Activated CD4-positive, alpha-beta T cell treated with anti-CD3 and anti-CD28 coated beads for 36 hours (primary cell): ENCODE measurements at places on chromosomes 1 and 21. TPM values are rescaled to one million over a fixed set of nuclear protein-coding genes. Genes with fewer than 3 reads are reported as not detected.

- peaks cover 3% of the 10 kb centered on the region for H3K27me3 ChIP-seq
- H3K27ac ChIP-seq = no peak overlapping the region
- H3K36me3 ChIP-seq = no peaks in the 10 kb centered on the region
Measured at GRCh38 chr1:157691285-157691920, 9.2 kb downstream of the FCRL3 start.

Gene PRAMEF9
- not detected for total RNA-seq

Gene FOXD3
- total RNA-seq = not detected

Gene KCNN3
- 0.18 TPM for total RNA-seq

Gene CENPF
- total RNA-seq = 107 TPM

DNA sequence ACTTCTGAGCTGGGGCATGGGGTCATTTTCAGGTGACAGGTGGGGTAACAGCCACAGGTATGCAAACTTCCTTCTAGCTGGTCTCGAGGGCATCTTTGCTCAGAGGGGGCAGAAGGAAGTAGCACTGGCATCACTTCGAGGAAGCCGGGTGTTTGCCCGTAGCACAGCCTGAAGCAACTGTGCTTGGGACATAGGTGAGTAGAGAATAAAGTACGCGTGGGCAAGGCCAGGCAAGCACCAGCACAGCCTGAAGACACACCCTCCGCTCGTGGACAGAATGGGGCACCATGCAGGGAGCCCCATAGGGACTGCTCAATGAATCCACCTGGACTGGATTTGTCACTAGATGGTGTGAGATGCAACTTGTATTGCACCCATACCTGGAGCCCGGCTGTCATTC, 167.1 kb downstream of the KCNJ6 start:
- H3K36me3 ChIP-seq = no peaks in the 10 kb centered on the region
- no peaks in the 10 kb centered on the region for H3K4me1 ChIP-seq
- H3K4me3 ChIP-seq = no peak overlapping the region
- no peak for DNase-seq

GRCh38 chr1:40806731-40807695, 23.4 kb downstream of the KCNQ4 start:
- no peak overlapping the region for H3K4me3 ChIP-seq
- H3K4me1 ChIP-seq = peaks cover 22% of the 10 kb centered on the region
- H3K27ac ChIP-seq = no peak overlapping the region
- H3K36me3 ChIP-seq = no peaks in the 10 kb centered on the region

Gene VPS13D
- total RNA-seq = 20.6 TPM

Gene FAM89A
- 14.5 TPM for total RNA-seq

- no peaks in the 10 kb centered on the region for H3K36me3 ChIP-seq
- peak; percentile 95 for DNase-seq
- H3K27me3 ChIP-seq = peaks cover 4% of the 10 kb centered on the region
- H3K27ac ChIP-seq = no peak overlapping the region
- no peak overlapping the region for H3K4me3 ChIP-seq
Measured at GRCh38 chr1:67561704-67562113, 123.3 kb upstream of the GADD45A start.

DNA sequence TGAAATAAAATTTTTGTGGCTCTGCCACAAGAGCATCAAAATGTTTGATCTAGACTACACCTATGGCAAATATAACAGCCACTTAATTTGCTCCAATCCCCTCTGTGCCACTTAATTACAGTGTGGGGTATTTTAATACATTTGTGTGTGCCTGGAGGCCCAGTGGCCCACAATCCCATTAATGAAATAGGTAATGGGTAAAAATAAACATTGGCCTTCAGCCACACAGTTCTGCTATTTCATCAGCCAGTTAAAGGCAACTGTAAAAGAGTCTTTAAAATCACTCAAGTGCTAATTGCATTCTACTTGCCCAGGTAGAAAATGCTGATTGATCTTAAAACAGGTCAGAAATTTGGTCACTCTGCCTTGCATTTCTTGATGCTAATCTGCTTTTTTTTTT, 151.6 kb upstream of the UBE2U start:
- no peaks in the 10 kb centered on the region for H3K27me3 ChIP-seq
- H3K27ac ChIP-seq = no peak overlapping the region
- H3K36me3 ChIP-seq = no peaks in the 10 kb centered on the region
- DNase-seq = no peak

Gene DYNLT5
- total RNA-seq = not detected

Gene TMEM82
- total RNA-seq = not detected

Gene LCE1E
- not detected for total RNA-seq

GRCh38 chr1:3584915-3585314, 26.4 kb downstream of the MEGF6 start:
- DNase-seq = peak; percentile 52
- no peak overlapping the region for H3K4me3 ChIP-seq
- no peak overlapping the region for H3K27ac ChIP-seq

GRCh38 chr21:25557180-25557579, 50.1 kb downstream of the MRPL39 start:
- no peaks in the 10 kb centered on the region for H3K27me3 ChIP-seq
- peaks cover 7% of the 10 kb centered on the region for H3K36me3 ChIP-seq
- peak overlapping the region; percentile 4 for H3K27ac ChIP-seq
- peaks cover 65% of the 10 kb centered on the region for H3K4me1 ChIP-seq

Gene KDM1A
- total RNA-seq = 73.2 TPM

Gene RNU1-1
- total RNA-seq = 1,573 TPM

- no peaks in the 10 kb centered on the region for H3K27me3 ChIP-seq
- H3K4me3 ChIP-seq = no peak overlapping the region
- H3K36me3 ChIP-seq = no peaks in the 10 kb centered on the region
- peaks cover 5% of the 10 kb centered on the region for H3K4me1 ChIP-seq
Measured at GRCh38 chr1:248576260-248576980, 1.9 kb upstream of the OR2T34 start.

GRCh38 chr1:91499346-91499745, 1.3 kb upstream of the CDC7 start:
- H3K4me3 ChIP-seq = no peak overlapping the region
- no peaks in the 10 kb centered on the region for H3K27me3 ChIP-seq
- peaks cover 13% of the 10 kb centered on the region for H3K4me1 ChIP-seq
- no peak overlapping the region for H3K27ac ChIP-seq
- no peak for DNase-seq

Gene LRRC53
- total RNA-seq = not detected

Gene RNU1-4
- 1,573 TPM for total RNA-seq
